Activated T-helper 1 cell treated with anti-CD3 and anti-CD28 coated beads, Interleukin-12 subunit alpha, Interleukin-12 subunit beta, Interleukin-2, Interleukin-4 antibody, amounts not matched to agents 30 ng/mL and 10 ng/mL and 1 ng/mL, durations not matched to agents 14 hours and 24 hours and 36 hours (primary cell): ENCODE measurements at places on chromosomes 2 and 18. TPM values are rescaled to one million over a fixed set of nuclear protein-coding genes. Genes with fewer than 3 reads are reported as not detected.

The SCLY gene
- total RNA-seq, result 109 and 119 TPM in 2 replicates

The CLIP4 gene
- 24.5 and 25.8 TPM in 2 replicates for total RNA-seq

The KLHL41 gene
- total RNA-seq, result not detected in 2 replicates

The DNAJC5G gene
- total RNA-seq, result not detected in 2 replicates

The FSHR gene
- not detected in 2 replicates for total RNA-seq

The COL3A1 gene
- 0.13 TPM in 1 of 2 replicates, not detected in the other for total RNA-seq

The RAX gene
- not detected in 2 replicates for total RNA-seq

The TSGA10 gene
- 3.0 and 4.1 TPM in 2 replicates for total RNA-seq

The CYP26B1 gene
- not detected in 2 replicates for total RNA-seq

The DSEL gene
- 0.03 and 0.05 TPM in 2 replicates for total RNA-seq

The TUBA4B gene
- total RNA-seq, result not detected in 2 replicates

The VWA3B gene
- total RNA-seq, result not detected in 2 replicates

The CREG2 gene
- not detected in 2 replicates for total RNA-seq

The OTX1 gene
- total RNA-seq, result 0.31 TPM in 1 of 2 replicates, not detected in the other

The GALNT13 gene
- not detected in 2 replicates for total RNA-seq

The TCF23 gene
- total RNA-seq, result not detected in 2 replicates

The CAPN10 gene
- total RNA-seq, result 49.8 and 55.4 TPM in 2 replicates

The KLHL29 gene
- 2.8 and 3.3 TPM in 2 replicates for total RNA-seq

The QPCT gene
- 1.6 and 3.8 TPM in 2 replicates for total RNA-seq
